ENCODE measurements at places on chromosomes 1 and 21. TPM values are rescaled to one million over a fixed set of nuclear protein-coding genes. Genes with fewer than 3 reads are reported as not detected.

C1QTNF12 gene
- total RNA-seq: 3.3 TPM

CRP gene
- 1.7 TPM for total RNA-seq

DNA sequence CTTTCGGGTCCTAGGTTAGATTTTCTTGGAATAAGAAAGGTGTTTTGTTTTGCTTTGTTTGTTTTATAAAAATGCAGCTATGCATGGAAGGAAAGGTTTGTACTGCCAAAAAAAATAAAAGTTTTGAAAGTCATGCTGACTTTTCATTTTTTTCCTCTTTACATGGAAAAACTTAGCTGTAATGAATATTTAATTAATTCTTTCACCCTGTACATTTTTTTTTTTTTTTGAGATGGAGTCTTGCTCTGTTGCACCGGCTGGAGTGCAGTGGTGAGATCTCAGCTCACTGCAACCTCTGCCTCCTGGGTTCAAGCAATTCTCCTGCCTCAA is 48.7 kb downstream of the NENF start:
- no peak overlapping the region for H3K4me3 ChIP-seq
- no peaks in the 10 kb centered on the region for H3K4me1 ChIP-seq
- H3K27me3 ChIP-seq: peaks cover 26% of the 10 kb centered on the region
- no peak overlapping the region for H3K27ac ChIP-seq
- no peak for DNase-seq

- no peaks in the 10 kb centered on the region for H3K27me3 ChIP-seq
- peaks cover 19% of the 10 kb centered on the region for H3K4me1 ChIP-seq
- peak within 1 kb of the TSS; percentile 56 for H3K27ac ChIP-seq
- no peak for DNase-seq
- H3K36me3 ChIP-seq: no peaks in the 10 kb centered on the region
Observed at GRCh38 chr1:59814901-59815825, at the start of gene HOOK1. Gene HOOK1 (plus strand): TSS chr1:59814949. CDS start chr1:59815118, 169 bp downstream.

DNA sequence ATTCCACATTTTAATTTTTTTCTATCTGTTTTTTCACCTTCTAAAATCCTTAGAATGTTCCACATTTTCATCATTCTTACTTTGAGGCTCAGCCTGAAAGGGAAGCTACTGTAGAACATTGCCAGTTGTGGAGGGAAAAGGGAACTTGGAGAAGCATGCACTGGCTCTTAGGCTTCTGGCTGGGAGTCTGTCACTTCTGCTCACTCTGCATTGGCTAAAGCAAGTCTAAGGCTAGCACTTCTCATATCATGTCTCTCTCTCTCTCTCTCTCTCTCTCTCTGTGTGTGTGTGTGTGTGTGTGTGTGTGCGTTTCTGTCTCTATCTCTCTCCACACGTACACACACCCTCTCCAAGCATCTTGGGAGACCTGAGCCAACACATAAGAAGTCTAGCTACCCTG is 49.6 kb upstream of the ADAR start:
- H3K27ac ChIP-seq: no peak overlapping the region
- no peaks in the 10 kb centered on the region for H3K36me3 ChIP-seq
- H3K27me3 ChIP-seq: no peaks in the 10 kb centered on the region
- no peak overlapping the region for H3K4me3 ChIP-seq
- no peaks in the 10 kb centered on the region for H3K4me1 ChIP-seq

Measured in T-cell (primary cell).